ENCODE measurements at places on chromosomes 16 and 17. TPM values are rescaled to one million over a fixed set of nuclear protein-coding genes. Genes with fewer than 3 reads are reported as not detected.

Gene ACAP1
- 18.5 TPM for total RNA-seq

Gene CPHXL2
- total RNA-seq = not detected

Gene WDR59
- total RNA-seq = 19.8 TPM

Gene CALB2
- total RNA-seq = not detected

Gene RDM1
- not detected for total RNA-seq

Gene MYH13
- not detected for total RNA-seq

DNA sequence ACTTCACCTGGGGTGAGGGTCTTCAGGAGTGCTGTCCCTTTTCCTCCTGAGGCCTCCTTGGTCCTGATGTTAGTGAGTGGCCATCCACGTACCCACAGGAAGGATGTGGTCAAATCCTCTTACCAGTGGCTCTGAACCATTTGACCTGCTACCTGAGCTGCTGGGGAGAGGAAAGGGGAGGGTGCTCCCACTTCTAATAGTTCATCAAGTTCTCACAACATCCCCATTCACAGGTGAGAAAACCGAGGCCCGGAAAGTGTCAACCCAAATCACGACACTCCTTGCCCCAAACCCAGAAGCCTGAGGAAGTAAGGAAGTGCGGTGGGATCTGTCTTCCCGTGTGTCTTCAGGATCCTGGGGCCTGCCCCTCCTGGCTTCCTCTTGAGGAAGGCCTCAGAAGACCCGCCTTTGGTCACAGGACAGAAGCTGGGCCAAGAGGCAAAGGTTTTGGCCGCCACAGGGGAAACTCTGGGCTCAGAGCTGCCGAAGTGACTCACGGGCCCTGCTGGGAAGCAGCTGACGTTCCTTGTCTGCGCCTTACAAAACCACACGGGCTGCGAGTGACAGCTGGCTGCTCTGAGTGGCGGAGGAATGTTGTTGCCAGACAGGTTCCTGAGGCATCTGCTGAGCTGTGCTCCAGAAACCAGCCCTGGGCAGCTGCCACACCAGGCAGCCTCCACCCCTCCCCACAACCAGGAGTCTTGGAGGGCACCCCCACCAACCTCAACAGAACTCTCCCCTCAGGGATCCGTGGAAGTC, 13.9 kb upstream of the KIFC3 start:
- peak; percentile 67 for DNase-seq

GRCh38 chr16:15482068-15482747, 47.8 kb downstream of the BMERB1 start:
- no peak for DNase-seq

DNA sequence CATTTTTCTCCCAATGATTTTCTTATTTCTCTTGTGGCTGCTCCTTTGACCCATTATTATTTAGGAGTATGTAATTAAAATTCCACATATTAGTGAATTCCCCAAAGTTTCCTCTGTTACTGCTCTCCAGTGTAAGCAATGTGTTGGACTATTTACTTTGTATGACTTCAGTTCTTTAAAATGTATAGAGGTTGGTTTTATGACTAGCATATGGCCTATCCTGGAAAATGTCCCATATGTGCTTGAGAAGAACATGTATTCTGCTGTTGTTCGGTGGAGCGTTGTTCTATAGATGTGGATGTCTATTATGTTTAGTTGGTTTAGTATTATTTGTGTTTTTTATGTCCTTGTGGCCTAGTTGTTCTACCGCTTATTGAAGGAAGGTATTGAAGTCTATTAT, 6.0 kb upstream of the NT5M start:
- no peak for DNase-seq

DNA sequence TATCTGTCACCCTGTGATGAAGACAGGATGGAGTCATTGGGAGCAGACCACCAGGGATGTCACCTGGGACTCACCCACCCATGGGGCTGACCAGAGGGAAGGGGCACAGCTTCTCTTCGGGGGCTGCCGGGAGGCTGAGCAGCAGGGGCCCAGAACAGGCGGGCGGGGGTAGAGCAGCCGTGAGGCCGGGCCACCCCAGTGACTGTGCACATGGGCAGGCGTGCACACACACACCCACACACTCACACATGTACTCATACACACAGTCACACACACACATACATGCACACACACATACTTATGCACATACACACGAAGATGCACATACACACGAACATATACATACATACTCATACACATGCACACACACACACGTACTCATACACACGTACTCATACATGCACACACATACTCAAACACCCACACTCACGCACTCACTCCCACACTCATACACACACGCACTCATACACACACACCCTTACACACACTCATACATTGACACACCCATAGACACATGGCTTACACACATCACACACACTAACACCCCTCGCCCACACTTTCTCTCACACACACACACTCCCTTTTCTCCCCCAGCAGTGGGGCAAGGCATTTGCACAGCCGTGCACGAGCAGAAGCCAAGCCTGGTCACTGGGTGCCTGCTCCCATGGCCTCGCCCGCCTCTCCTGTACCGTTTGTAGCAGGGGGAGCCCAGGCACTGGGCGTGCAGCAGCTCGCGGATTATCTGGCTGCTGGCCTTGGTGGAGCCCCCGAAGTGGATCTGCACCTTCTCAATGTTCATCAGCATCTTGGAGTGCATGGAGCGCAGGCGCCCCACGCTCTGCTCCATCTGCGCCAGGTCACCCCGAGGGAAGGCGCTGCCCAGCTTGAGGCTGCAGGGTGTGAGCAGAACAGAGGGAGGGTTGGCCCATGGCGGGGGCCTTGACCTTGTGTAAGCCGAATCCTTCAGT, 12.4 kb downstream of the UBALD2 start:
- no peak for DNase-seq

DNA sequence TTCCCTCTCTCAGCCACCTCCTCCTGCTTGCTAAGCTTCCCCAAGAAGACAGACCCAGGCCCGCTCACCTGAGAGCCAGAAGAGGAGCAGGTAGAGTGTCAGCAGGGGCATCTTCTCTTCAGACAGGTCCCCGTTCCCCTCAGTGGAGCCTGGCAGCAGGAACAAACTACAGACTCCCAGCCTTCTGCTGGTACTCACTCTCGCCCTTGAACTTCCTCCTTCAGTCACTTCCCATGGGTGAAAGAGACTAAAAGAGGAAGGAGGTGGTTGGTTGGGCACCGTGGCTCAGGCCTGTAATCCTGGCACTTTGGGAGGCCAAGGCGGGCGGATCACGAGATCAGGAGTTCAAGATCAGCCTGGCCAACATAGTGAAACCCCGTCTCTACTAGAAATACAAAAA, at the start of gene CD300LF:
Gene CD300LF (minus strand): TSS at position 168 of the 400 bp plus-strand sequence. CDS start 57 bp downstream, at position 111.
- DNase-seq = peak; percentile 75

DNA sequence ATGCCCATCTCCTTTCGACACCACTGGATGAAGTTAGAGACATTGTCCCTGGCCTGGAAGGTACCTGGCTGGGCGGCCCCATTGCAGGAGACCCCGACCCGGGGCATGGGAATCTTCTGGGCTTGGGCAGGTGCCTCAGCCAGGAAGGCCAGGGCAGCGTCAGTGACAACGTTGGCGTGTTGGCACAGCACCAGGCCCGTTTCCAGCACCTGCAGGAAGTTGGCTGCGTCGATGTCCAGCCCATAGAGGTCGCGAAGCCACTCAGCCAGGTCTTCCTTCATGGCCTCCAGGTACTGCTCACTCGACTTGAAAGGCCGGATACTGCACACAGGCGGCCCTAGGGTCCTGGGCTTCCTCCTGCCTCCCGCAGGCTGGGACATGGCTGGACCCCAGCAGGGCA, 568 bp downstream of the GAS2L2 start:
- DNase-seq = no peak

- DNase-seq = no peak
Observed at GRCh38 chr17:6588165-6588564, 31.8 kb upstream of the PITPNM3 start.

DNA sequence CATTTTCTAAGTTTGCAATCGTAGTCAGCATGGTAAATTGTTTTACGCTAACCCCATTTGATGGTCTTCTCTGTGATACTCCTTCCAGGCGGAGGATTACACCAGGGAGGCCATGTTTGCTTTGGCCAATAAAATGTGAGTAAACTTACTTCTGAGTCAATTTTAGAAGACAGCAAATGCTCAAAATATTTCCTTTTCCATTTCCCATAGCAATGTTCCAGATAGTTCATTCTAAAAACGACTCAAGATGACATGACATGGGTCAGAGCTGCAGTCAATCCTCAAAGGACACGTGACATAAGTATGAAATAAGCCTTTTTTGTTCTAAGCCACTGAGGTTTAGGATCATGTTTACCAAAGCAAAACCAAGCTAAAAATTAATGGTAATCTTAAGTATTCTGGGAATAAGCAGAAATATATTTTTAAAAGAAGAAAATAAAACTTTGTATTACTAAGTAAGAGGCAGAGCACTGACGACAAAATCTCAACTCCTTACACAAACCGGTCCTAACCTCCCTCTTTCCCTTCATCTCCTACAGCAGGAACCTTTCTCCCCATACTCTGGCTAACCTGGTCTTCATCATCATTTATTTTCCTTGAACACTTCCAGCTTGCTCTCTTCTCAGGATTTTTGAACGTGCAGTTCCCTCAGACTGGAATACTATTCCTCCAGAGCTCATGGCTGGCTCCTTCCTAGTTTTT, 266.2 kb downstream of the CEP112 start:
- no peak for DNase-seq

DNA sequence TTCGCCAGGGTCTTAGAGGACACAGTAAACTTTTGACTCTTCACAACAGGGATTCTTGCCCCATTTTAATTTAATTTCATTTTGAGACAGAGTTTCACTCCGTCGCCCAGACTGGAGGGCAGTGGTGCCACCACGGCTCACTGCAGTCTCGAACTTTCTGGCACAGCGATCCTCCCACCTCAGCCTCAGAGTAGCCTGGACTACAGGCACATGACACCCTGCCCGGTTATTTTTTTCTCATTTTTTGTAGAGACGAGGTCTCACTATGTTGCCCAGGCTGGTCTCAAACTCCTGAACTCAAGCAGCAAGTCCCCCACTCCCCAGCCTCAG, 329 bp upstream of the NLE1 start:
- no peak for DNase-seq

DNA sequence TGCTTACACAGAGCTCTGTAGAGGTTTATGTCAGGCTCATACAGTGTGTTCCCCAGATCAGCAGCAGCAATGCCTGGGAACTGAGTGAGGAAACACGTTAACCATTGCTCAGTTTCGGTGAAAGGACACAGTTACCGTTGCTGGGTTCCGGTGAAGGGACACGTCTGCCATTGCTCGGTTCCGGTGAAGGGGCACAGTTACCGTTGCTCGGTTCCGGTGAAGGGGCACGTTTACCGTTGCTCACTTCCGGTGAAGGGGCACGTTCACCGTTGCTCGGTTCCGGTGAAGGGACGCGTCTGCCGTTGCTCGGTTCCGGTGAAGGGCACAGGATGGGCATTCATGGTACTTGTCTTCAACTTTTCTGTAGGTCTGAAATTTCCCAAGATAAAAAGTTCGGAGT, 81.7 kb downstream of the MRM3 start:
- no peak for DNase-seq

DNA sequence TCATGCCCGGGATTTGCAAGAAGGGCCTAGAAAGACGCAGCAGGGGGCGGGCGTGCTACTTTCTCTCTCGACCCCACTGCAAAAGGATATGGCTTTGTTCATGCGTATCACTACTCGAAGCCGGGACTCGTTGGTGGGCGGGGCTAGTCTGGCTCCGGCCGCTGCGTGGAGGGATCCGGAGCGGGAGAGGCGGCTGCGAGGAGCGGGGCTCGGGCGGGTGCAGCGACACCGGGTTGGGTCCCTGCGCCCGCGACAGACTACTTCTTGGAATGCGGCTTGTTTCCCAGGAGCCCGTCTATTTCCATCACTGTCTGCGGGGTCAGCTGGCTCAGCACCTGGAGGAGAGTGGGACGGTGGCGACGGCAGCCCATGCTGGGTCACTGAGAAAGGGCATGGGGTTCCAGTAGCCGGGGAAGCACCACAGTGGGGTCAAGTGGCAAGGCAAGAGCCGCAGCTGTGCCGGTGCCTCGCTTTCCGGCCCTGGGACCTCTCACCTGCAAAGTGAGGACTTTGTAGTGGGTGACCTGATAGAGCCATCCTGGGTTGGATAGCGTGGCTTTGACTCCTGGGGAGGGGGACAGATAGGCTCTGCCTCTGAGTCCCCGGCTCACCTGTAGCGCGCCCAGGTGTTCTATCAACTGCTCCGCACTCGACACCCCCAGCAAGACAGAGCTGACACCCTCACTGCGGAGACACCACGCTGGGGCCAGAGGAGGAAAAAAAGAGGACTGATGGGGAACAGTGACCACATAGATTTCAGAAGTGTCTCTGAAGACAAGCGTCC, 6.6 kb downstream of the KCNAB3 start:
- peak; percentile 90 for DNase-seq

- DNase-seq = peak; percentile 67
Observed at GRCh38 chr17:67637901-67638641, 79.7 kb upstream of the NOL11 start.

GRCh38 chr17:37388266-37388665, 12.5 kb downstream of the C17orf78 start:
- DNase-seq = no peak

- DNase-seq = no peak
Observed at GRCh38 chr17:5793899-5794298, 209.6 kb upstream of the NLRP1 start.

DNA sequence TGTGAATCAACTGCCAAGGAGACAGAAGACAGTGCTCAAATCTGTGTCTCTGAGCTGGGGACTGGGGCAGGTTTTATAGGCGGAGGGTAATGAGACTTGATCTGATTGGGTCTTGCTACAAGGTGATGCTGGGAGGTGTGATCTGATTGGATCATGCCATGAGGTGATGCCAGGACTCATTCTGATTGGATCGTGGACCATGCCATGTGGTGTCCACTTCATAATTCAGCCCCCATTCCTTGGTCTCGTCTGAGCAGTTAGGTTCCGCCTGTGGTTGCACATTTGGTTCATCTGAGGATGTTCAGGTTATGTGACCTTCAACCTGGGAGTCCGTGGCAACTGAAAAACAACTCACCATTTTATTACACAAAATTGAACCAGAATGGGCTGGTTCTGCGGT, 41.0 kb downstream of the OTOA start:
- DNase-seq = no peak

DNA sequence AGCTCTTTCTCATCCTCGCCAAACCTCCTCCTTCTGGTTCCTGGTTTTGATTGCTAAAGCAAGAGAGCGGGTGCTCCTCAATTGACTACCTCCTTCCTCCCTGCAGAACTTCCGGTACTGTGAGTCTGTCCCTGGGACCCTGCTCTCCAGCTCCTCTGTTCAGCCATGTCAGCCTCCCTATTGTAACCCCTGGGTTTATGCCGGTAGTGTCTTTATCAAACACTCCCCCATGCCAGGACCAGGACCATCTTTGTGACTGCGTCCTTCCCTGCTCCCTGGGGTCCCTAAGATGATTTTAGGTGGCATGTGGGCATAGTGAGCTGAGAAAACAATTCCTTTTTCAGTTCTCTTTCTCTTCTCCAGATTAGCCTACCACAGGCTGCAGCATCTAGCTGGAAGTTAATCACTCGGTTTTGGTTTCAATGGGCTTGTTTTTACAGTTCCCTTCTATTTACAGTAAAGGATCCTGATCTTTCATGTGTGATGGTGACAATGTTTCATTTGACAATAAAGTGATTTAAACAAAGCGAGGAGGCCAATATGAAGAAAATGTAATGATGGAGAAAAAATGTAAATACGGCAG, 27.7 kb upstream of the IL21R start:
- DNase-seq = no peak

- DNase-seq = no peak
Observed at GRCh38 chr17:37461668-37462067, 28.0 kb upstream of the DUSP14 start.

GRCh38 chr17:43769426-43769825, 9.4 kb downstream of the DUSP3 start:
- no peak for DNase-seq
